Endodermal cell (in vitro differentiated cells): ENCODE measurements at places on chromosomes 7 and 10. TPM values are rescaled to one million over a fixed set of nuclear protein-coding genes. Genes with fewer than 3 reads are reported as not detected.
A peak's percentile ranks its signal among the peaks of the same experiment; 100 is the strongest.

Gene PPP1R17
- total RNA-seq, result not detected in 3 replicates

Gene ZNF467
- 2.1 and 2.5 TPM in 2 replicates for total RNA-seq

Gene VSTM2A
- total RNA-seq, result 0.12 TPM in 1 of 3 replicates, not detected in the others

Gene TSPAN15
- 9.9 and 10.1 TPM in 2 replicates for total RNA-seq

Gene IKZF1
- 0.18 and 0.55 TPM in 2 replicates for total RNA-seq

Gene GFRA1
- total RNA-seq, result 0.57 to 1.7 TPM (median 1.6 TPM) in 3 replicates

Gene MOGAT3
- total RNA-seq, result not detected in 2 replicates

Gene CYP3A4
- total RNA-seq, result not detected in 3 replicates

Gene TSPAN33
- total RNA-seq, result 24.8 to 36.7 TPM (median 35.6 TPM) in 3 replicates

Gene TDRD1
- total RNA-seq, result 0.15 TPM in 1 of 3 replicates, not detected in the others

Gene GJD4
- 0.29 and 0.34 TPM in 2 replicates for total RNA-seq

Gene SPDYE1
- total RNA-seq, result 0.15 TPM in 1 of 2 replicates, not detected in the other

Gene NPFFR1
- not detected in 3 replicates for total RNA-seq

Gene HOXA5
- not detected in 2 replicates for total RNA-seq

Gene PITX3
- 0.40 TPM in 1 of 3 replicates, not detected in the others for total RNA-seq

Gene TMEM26
- 0.13 TPM in 1 of 3 replicates, not detected in the others for total RNA-seq

Gene NUTM2E
- total RNA-seq, result 0.35 and 0.63 TPM in 2 replicates

Gene RELN
- total RNA-seq, result 8.5 to 9.2 TPM (median 8.7 TPM) in 3 replicates

Gene LRMDA
- total RNA-seq, result 3.9 to 5.1 TPM (median 5.1 TPM) in 3 replicates

DNA sequence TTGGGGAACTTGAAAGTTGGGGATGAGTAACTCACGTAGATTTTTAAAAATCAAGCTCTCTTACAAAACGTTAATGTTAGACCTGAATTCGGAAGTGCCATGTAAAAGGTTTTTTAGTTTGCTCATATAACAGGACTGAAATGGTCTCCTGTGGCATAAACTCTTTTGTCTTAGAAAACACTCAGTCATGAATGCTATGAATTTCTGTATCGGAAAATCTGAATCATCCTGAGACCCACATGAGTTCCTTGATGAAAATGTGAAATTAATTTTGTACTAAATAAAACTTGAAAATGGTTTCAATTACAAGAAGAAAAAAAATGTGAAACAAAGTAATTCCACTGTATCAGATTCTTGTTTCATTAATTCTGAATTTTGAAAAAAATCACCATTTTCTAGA, 134.8 kb upstream of the BMPER start:
- no peak for DNase-seq

DNA sequence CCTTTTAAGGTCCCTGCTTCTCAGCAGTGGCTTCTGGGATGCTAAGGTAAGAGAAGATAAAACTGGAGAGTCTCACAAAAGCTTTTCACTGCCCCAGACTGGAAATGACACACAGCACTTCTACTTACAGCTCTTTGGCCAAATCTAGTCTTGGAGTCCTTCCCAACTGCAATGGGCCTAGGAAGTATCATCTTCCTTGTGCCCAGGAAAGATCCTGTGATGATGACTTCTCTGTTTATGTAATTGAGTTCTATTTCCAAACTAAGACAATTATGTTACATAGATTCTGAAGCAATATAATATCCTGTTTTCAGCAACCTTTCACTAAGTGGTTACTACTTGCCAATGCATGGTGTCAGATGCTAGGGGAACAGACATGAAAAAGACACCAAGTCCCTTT, 234.1 kb downstream of the PTEN start:
- DNase-seq, result no peak

DNA sequence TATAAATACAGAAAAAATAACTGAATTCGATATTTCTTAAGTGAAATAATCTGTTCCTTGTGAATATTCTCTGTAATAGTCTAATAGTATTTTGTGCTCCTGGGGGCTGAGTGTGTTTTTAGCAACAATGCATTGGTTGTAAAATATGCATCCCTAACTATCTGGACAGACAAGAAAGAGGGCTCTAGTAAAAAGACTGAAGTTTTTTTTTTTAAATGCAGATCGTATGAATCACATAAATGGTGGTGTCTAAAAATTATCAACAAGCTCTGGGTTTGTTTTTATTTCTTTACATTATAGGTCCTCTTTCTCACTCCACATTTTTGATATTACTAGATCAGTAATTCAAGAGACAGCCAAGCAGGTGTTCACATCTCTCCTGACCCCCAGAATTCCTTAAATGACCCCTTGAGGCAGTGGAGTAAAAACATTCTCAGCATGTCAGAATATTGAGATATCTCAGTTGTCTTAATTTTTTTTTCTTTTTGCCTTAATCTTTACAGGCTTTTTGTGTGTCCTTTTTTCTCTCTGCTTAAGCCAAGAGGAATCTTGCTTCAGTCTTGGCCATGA, 18.2 kb downstream of the ARID5B start:
- no peak for DNase-seq

DNA sequence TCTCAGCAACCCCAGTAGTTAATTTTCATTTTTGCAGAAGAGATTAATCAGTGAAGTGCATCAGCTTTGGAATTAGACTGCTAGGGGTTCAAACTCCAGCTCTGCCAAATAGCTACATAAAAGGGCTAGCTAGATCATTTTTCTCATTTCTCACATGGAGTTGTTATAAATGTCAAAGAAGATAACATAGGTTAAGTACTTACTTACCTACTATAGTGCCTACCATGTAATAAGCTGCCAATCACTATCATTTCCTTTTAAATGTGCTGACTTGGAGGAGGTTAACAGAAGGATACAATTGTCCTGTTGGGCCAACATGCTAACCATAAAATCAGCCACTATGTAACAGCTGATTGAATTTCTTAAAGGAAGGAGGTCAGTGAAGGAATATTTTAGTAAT, 40.7 kb downstream of the KDM7A start:
- no peak for DNase-seq

- DNase-seq, result no peak
Measured at GRCh38 chr7:17682586-17682985, 257.7 kb downstream of the SNX13 start.

- DNase-seq, result no peak
Measured at GRCh38 chr10:114616516-114616915, 41.6 kb downstream of the ABLIM1 start.

GRCh38 chr7:74267756-74268565, 13.8 kb upstream of the RFC2 start:
- DNase-seq, result no peak

- no peak for DNase-seq
Measured at GRCh38 chr7:143290293-143290692, 2.1 kb downstream of the CASP2 start.

DNA sequence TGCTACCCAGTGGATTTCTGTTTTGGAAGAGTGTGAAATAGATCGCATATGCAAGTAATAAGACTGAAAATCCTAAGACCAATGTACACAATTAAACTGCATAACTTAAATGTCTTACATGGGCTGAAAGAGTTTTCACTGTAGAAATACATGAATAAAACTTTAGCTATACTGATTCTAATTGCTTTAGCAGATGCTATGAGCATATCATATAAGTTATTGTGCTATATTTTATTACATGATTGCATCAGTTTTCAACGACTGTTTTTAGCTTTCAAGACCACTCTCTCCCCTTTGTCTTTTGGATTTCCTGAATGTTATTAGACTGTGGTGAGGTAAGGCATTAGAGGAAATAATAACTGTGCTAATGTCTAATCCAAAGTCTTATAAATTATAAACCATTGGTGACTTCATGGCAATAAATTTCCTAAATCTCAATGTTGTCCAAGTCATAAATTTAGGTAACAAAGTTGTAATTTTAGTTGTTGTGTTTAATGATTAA, 124.5 kb downstream of the SEMA3A start:
- DNase-seq, result no peak

DNA sequence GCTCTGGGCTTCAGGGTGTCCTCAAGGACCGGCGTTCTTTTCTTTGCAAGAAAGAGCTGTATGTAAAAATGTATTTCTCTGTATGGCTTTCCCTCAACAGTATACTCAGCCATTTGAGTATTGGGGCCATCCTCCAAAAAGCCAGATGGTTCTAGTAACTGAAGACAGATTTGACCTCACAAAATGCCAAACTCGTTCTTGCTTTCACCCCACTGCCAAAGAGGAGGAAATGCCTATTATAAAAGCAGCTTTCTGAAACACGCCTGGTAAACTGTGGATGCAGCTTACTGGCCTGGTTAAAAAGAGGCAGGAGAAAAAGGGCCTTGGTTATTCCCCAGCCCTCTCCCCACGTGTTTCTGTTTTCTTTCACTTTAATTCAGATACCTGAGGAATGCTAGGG, 7.7 kb upstream of the HTR5A start:
- no peak for DNase-seq

DNA sequence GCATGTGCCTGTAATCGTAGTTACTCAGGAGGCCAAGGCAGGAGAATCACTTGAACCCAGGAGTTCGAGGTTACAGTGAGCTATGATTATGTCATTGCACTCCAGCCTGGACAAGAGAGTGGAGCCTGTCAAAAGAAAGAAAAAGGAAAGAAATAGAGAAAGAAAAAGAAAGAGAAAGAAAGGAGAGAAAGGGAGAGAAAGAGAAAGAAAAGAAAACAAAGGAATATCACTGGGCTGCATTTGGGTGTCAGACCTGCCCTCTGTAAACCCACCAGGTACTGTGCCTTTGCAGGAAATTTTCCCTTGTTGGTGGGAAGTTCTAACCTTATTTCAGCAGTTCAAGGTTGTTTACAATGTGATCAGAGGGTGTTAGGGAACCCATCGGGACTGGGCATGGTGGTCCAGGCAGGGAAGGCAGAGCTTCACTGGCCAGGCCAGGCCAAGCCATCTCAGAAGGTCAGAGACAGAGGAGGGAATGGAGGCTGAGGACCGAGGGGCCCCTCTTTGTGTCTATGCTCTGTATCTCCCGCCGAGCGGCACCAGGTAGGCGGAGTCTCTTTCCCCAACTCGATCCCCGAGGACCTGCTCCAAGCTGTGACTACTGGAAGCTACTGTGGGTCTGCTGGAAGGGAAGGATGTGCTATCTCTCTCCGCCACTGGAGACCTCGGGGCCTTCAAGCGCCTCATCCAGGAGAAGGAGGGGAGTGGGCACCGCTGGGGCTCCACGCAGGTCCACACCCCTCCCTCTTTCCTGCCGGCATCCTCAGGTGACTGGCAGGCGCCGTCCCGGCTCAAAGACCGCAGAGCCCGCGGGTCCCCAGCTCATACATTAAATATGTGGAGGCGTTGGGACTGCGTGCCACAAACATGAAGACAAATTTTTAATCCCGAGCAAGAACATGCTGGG, 15.2 kb upstream of the KAZALD1 start:
- peak; percentile 79 for DNase-seq

DNA sequence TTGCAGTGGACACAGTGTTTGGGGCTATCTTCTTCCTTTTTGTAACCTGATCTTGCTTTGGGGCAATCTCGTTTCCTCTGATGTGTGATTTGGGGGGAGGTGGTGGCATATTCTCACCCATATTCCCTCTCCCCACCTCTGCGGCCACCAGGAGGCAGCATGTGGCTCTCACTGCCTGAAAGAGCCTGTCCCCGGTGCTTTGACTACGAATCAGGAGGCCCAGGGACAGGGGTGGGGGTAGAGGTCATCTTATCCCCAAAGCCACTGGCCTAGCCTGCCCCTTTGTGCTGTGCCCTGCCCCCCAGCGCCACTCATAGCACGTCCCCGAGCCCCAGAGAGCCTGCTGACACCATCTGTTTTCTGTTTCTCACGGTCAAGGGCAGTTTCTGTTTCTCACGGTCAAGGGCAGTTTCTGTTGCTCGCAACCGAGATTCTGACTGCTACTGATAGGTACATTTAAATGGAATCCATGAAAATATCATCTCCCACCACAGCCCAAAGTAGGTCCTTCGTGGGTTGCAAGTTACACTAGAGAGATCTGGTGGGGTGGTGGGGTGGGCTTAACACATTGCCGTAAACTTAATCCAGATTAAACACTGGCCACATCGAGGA, 28.2 kb downstream of the PHYH start:
- DNase-seq, result peak; percentile 95

- DNase-seq, result no peak
Measured at GRCh38 chr7:139698844-139699243, 79.0 kb downstream of the HIPK2 start.

DNA sequence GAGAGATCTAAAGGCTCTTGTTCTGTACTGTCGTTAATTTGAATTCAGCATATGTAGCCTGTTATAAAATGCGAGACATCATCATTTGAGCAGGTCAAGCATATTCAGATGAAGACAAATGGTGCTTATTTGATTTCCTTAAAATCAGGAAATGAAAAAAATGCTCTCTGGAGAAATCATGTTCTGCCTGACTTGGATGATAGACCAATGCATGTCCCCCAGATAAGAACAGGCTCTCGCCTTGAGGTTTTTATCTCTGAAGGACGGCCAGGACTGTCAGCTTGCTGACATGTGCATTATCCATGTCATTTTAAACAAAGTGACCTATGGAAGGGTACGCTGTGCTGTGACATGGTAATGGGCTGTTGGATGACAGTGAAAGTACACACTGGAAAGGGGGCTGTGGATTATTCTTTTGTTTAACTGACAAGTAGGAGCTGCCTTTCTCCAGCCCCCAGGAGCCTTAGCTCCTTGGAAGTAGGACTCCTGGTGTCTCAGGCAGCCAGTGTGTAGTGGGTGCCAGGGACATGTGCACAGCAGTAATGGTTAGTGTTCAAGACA, 695.1 kb upstream of the GALNT17 start:
- DNase-seq, result no peak

DNA sequence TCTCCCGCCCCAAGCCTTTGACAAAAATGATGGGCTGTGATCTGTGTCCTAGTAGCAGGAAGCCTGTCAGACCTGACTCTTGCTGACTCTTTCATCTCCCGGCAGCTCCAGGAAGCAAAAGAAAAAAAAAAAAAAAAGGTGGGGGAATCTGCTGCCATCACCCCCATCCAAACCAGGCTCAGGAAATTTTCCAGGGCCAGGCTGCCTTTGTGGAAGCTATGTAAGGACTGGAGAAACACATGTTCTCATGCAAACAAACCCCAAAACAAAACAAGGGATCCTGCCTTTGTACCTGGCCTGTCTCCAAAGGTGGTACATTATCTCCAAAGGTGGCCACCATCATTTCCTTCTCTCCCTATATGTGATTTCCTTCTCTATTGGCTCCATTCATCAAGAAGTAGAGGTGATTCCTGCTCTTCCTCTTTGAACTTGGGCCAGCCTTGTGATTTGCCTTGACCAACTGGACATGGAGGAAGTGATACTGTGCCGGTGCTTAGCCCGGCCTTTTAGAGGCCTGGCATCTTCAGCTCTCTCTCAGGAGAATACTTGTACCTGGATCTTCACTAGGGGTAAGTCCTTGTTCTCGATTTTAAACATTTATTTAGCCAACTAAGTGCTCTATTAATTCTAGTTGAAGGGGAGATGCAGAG, 192.2 kb upstream of the SVIL start:
- no peak for DNase-seq

DNA sequence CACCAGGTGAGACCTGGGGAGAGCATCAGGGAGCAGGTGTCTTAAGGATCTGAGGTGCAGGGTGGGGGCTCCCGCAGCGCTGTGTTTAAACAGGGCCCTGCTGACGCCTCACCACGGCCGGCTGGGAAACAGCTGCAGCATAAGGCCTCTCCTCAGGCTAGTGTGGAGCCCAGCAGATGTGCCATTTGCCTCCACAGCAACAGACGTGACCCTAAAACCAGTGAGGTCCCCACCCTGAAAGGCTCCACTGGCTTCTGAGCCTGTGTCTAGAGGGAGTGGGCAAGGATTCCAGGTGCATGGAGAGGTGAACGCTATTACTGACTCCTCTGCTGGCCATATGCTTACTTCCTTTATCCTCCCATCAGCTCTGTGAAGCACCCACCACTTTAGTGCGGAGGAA, 47.8 kb downstream of the SYPL1 start:
- peak; percentile 49 for DNase-seq
